T1000 (cell line): ENCODE measurements at places on chromosomes 16 and 17.

DNA sequence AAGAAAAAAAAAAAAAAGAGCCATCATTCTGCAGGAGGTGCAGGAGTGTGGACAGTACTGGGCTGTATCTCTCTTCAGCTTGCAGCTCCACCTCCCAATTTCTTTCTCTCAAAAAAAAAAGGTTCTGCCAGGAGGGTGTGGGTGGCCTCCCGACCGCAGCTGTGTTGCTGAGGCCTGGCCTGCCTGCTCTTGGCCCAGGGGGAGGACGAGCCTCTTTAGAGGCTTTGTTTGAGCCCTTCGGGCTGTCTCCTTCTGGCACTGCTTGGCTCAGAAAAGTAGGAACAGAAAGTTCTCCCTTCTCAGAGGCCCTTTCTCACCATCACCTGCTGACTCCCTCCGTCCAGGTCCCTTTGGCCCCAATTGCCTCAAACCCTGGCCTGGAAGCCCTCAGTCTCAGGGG is 22.2 kb upstream of the C17orf107 start:
- DNase-seq, result no peak

DNA sequence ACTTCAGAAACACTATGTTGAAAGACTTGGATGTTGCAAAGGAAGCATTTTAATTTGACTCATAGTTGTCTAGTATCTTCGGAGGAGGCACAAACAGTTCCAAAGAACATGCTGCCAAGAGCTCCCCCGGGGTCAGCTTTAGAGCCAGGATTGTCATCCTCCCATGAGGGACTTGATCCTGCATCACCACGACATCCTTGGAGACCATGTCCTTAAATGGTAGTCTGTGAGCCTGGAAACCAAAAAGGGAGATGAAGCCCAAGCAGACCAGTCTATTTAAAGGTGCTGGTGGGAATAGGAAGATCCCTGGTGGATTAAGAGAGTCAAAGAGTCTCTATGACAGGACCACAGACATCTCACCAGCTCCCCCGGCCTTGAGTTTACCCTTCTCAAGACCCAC is 33.3 kb upstream of the DYNLRB2 start:
- DNase-seq, result no peak

DNA sequence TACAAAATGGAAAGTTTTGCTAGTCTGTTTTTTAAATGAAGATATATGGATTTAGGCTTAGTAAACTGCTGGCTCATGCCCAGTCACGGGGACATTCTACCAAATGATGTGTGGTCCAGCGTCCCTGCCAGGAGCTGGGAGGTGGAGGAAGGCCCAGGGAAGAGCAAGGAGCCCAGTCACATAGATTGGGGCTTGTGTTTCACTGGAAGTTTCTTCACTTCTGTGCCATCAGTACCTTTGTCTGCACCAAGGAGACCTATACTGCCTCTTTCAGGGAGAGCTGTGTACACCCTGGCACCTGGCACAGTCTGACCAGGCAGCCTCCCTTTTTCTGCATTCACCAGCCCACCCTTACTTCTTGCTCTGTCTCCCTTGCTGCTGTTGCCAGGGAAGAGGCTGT is 32.6 kb upstream of the ERN1 start:
- DNase-seq, result no peak

GRCh38 chr17:21457051-21458026 is 81.2 kb downstream of the KCNJ12 start:
- peak; percentile 84 for DNase-seq

GRCh38 chr17:2796164-2797125 is at the start of gene RAP1GAP2:
RAP1GAP2 (plus strand) TSS chr17:2796438; CDS start chr17:2796528, 90 bp downstream.
- no peak for DNase-seq

GRCh38 chr17:39622380-39623006 is 4.3 kb upstream of the PPP1R1B start:
- DNase-seq, result peak; percentile 50

DNA sequence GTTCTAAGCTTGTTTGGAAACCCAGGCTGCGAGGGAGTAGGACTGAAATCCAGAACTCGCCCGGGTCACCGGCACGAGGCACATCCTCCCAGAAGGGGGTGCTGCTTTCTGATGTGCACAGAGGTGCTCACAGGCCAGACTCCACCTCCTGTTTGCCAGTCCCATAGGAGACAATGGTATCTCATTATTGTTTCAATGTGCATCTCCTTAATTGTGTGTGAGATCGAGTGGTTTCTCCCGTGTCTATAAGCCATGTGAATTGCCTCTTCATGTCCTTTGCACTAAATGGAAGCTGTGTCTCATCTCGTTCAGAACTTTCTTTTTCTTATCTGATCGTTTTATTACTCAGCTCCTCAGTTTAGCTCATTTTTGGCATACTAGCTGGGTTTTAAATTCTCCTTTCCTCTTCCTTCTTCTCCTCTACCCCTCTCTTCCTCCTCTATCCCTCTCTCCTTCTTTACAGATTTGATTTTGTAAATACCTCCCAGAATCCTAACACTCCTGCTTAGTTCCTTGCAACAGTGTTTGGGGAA is 32.1 kb upstream of the PRKCB start:
- DNase-seq, result no peak

- no peak for DNase-seq
Observed at GRCh38 chr17:36949461-36949927, 740 bp downstream of the AATF start.

DNA sequence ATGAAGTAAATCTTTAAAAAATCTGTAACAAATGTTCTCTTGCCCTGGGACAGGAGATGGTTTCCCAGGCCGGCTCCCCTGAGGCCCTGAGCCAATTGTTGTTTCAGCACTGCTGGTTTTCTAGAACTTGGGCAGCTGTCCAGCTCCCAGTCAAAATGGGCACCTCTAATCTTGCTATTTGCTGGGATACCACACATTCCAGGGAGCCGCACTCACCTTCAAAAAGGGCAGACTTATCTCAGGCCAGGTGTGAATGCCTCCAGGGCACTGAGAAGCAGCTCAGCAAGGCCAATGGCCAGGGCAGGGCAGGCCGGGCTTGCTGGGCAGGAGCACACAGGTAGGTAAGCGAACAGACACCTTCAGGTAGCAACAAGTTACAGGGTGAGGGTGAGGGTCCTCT is 24.4 kb downstream of the TRIM16 start:
- DNase-seq, result no peak

GRCh38 chr16:19284207-19284606 is 1.3 kb upstream of the CLEC19A start:
- DNase-seq, result no peak

GRCh38 chr17:48609759-48610281 is 997 bp downstream of the HOXB7 start:
- DNase-seq, result no peak

GRCh38 chr16:87918866-87919680 is 17.3 kb downstream of the CA5A start:
- DNase-seq, result no peak

DNA sequence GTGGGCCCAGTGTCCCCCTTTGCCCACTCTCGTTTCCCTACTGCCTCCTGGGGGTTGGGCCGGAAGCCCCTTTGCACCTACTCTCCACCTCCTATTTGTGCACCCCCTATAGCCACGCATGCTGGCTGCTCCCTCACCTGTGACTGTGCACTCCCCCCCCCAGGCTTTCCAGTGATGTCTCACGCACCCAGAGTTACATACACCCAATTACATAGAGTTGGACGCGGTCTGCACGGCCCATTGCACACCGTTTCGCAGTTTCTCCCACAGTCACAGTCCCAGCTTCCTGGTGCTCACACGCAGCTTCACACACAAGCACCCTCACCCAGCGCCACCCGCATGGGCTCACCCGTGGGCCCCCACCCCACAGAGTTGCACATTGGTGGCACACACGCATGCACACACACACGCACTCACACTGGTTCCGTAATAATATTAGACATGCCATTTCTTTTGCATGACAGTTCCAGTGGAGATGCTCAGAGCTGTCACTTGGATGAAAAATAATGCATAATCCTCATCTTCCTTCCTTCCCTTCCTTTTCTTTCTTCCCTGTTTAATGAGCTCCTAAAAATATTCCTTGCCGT is 21.5 kb upstream of the C1QL1 start:
- DNase-seq, result no peak

GRCh38 chr16:60230666-60231065 is 1496.5 kb upstream of the GOT2 start:
- DNase-seq, result peak; percentile 3

DNA sequence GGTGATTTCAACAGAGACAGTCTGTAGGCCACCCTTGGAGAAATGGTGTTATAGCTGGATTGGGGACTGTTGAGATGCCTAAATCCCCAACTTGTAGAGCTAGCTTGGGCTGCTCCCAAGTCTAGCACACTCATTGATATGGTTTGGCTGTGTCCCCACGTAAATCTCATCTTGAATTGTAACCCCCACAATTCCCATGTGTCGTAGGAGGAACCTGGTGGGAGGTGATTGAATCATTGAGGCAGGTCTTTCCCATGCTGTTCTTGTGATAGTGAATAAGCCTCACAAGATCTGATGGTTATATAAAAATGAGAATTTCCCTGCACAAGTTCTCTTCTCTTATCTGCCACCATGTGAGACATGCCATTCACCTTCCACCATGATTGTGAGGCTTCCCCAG is 536.0 kb downstream of the CDH13 start:
- no peak for DNase-seq

DNA sequence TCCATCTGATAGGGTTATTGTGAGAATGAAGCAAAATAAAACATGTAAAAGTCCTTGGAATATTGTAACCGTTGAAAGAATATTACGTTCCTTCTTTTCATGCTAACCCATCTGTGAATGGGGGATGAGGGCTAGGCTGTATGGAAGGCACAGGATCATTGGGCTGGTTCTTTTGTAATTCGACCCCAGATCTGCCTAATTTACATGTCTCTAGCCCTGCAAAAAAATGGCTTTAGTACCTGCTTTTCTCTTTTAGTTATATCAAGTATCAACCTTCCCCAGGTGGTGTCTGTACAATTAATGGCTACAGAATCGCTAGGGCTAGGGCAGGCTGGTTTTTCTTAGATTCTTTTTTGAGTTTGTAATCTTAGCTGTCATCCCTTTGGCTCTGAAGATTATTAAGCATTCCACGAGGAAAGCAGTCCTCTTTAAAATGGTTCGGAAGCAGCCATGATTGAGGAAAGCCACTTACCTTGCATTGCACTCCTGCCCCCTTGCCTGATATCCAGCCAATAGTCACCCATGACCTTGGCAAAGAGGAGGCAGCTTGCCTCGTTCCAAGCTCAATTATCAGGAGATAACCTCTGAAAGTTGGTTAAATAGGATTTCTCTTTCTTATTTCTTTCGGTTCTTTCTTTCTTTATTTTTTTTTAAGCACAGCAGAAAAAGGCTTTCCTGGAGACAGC is 153.9 kb upstream of the ZKSCAN2 start:
- DNase-seq, result no peak

DNA sequence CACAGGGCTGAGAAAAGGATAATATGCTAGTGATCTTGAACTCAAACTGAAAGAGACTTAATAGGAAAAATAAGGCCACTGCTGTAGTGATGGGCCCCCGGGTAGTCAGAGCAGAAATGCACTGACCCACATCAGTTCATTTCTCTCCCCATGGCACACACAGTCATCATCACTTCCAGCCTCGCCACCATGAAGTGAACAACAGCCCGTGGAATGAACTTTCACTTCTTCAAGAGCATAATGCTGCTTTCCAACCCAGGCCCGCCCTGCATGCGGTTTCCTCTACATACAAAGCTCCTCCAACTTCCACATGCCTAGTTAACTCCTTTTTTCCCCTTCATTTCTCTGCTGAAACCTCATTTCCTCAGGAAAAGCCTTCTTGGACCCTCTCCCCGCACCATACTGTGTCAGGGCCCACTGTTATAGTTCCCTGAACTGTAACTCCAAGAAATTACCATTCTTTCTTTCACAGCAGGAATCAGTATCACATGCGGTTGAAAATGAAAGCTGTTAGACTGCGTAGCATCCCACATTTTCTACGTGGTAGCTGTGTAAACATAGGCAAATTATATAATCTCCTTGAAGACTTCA is 65.8 kb upstream of the SMIM36 start:
- DNase-seq, result no peak

DNA sequence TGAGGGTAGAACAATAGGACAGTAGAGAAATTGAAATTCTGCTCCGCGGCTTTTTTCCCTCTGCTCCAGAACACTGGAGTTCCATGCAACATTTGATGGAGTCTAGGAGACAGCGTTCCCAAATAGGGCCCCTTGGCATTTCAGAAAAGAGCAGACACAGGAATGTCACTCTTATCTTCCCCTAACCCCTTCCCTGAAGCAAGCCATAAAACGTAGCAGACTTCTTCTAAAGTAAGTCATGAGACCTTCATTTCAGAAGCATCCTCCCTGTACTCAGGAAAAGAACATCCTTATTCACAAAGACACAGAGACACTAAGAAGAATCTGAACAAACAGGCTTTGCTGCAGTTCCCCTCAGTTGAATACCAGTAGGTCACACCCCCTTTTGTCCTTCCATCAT is 296.1 kb upstream of the SOX9 start:
- no peak for DNase-seq

DNA sequence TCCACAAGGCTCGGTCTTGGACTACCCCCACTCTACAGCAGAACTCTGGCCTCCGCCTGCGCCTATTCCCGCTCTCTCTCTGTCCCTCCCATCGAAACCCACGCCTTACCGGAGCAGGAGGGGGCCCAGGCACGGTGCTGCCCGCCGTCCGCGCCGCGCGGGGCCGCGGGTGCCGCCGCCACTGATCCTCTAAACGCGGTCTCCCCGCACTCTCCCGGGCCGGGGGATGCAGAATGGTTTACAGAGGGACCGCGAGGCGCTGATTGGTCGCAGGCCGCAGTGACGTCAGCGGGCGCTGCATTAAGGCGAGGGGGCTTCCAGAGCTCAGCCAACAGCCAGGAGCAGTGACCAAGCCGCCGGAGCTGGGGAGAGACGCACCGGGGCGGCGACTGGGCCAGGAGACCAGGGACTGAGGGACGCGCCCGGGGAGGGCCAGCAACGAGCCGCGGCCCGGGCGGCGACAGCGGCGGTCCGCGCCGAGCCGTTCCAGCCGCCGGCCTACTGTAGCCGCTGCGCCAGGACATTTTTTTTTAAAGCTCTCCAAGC is 747 bp upstream of the LHX1 start:
- DNase-seq, result no peak

GRCh38 chr16:54594601-54595391 is 308.2 kb upstream of the IRX3 start:
- no peak for DNase-seq

DNA sequence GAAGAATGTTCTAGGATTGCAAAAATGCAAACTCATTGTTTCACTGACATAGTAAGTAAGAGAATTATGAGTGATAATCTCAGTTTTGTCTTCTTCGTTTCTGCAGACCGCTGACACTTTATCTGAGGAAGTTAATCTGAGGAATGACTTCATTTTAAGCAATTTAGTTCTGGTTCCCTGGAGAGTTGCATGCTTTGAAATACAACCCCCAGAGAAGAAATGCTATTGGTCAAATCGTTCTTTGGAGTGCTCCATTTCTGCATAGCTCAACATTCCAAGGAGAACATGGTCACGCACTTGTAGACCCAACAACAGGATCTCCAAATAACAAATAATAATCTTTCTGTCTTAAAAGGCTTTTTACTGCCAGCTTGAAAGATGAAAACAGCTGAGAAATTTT is 427.1 kb downstream of the GRIN2A start:
- DNase-seq, result no peak
